GDM1 (cell line): ENCODE measurements at places on chromosomes 3 and 15.
A peak's percentile ranks its signal among the peaks of the same experiment; 100 is the strongest.

GRCh38 chr15:99951511-99951910, 218.3 kb upstream of the LYSMD4 start:
- no peak for DNase-seq

GRCh38 chr15:92938387-92938786, 38.3 kb downstream of the CHD2 start:
- no peak for DNase-seq

GRCh38 chr15:35934383-35935049, 388.6 kb upstream of the DPH6 start:
- no peak for DNase-seq

DNA sequence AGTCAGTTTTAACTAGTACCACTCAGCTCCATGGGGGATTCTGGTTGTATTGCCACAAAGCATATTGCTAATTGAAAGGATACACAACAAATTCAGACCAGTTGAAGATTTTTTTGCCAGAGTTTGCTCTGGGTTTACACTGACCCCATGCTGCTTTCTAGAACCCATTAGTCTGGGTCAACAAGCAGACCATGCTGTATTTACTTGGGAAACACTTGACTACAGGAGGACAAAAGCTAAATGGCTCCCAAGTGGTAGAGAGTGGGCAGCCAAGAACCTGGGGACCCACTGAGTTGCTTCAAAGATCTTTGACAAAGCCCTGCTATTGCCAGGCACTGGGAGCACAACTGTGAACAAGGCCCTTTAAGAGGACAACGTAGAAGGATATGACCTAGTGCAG, 86.8 kb upstream of the PSMD6 start:
- no peak for DNase-seq

- DNase-seq: peak; percentile 2
Observed at GRCh38 chr15:57146506-57147201, 228.2 kb downstream of the TCF12 start.

DNA sequence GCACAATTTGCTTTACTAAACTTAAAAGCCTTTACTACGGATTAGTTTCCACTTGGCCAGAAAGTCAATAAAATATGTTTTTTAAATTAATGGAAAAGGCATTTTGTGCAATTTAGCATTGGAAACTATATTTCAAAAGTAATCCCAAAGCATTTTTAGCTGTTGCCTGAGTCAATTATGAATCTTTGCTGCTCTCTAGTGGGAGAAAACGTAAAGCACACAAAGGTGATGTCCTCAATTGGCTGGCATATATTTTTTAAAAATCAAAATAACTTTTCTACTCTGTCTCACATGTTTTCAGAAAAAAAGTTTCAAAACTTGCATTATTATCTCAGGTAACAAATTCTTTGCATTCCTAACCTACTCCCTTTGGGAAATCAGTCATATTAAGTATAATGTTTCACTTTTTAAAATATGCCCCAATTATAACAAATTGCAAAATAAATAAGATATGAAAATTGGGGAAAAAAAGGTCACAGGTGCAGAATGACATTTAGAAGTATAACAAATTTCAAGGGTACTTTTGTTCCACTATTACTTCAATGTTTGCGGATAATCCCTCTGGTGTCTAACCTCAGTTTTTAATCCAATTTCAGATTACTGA, 47.2 kb upstream of the TEX55 start:
- no peak for DNase-seq

DNA sequence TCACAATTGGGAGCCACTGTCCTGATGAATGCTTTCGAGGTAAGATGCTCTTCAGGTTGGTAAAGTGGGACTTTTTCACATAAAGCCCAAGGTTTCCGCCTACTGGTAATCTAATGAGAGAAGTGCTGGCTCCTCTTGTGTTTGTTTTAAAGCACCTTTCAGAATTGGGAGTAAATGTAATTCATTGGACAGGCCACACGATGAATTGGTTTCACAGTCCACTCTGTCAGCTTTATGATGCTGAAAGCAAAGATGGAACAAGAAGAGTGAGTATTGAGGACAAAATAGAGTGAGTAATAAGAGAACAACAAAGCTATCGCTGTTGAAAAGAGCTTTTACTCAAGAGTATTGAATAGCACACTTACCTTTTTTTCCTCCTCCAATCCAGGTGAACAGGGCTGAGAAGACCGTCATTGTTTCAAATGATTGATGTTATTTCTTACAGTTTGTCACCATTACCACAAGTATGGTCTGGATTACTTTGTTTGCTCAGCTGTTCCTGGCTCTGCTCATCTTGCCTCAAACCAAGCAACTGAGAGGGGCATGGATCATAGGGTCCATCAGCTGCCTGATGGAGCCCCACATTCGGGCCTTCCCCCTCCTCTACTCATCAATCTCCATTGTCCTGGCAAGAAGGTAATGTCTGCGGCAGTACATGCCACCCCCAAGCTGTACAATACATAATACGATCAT, 136.1 kb upstream of the CNTN4 start:
- DNase-seq: no peak

DNA sequence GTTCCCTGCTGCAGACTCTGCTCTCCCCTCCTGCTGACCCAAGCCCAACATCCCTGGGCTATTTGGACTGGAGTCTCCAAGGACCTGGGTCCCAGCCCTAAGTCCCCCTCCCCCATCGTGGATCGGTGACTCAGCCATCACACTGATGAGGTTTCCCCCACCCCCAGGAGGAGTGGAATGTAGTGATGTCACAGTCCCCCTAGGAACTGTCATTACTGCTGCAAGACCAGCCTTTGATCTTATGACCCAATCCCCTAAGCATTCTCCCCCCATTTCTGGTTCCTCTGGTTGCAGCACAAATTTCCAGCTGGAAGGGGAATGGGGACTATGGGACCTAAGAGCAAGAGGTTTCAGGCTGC, 63.4 kb upstream of the CSPG4 start:
- no peak for DNase-seq

- DNase-seq: peak; percentile 44
Observed at GRCh38 chr15:59165726-59166125, 40.9 kb upstream of the LDHAL6B start.

GRCh38 chr3:102443021-102443420, 8.2 kb downstream of the ZPLD1 start:
- no peak for DNase-seq

- no peak for DNase-seq
Observed at GRCh38 chr3:186255703-186256331, 106.2 kb downstream of the DGKG start.

DNA sequence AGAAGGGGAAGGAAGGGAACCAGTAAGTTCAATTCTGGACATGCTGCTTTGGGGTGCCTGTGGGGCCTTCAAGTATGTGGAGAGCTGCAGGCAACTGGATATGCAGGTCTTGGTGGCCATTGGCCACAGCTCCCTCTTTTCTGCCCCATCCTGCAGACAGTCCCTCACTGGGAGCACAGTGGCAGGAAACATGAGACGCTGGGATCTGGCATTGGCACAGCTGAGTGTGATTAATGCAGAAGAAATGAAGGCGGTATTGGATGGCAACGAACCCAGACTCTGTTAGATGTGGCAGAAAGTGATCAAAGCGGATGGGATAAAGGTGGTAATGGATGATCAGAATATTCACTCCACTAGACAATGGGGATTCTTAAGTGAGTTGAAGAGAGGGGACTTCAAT, 23.2 kb upstream of the VPS8 start:
- no peak for DNase-seq

DNA sequence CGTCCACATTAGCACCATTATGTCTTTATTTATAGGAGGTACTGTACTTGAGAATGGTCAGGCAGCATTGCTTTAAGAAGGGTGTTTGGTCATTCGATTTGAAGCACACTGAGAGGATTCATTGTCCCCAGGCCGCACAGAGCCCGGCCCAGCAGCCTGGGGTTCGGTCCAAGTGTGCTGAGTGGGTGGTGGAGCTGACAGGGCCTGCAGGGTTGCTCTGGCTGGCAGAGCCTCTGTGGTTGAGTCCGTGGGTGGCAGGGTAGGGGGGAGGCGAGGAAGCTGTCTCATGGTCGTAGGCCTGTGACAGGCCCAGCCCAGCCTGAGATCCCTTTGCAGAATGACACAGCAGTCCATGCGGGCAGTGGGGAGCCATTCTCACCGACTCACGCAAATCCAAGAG, 227.7 kb upstream of the TOPAZ1 start:
- peak; percentile 8 for DNase-seq

DNA sequence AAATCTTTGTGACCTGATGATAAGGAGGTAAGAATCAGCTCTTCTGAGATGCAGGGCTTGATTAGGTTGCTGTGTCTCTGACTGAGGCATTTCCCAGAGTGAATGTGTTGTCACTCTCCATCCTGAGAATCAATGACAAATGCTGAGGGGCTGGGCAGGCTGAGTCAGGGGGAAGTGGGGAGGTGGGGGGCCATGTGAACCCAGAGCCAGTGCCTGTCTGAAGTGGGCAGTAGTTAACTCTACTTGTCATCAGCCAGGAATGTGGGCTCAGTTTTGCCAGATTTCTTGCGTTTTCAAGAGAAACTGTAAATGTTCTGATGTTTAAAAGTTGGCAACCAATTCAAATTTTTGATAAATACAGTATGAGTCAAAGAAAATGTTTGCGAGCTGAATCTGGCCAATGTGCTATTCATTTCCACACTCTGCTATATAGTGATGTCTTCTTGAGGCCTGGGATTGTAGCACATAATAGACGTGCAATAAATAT, 3.1 kb upstream of the BNC1 start:
- DNase-seq: no peak

DNA sequence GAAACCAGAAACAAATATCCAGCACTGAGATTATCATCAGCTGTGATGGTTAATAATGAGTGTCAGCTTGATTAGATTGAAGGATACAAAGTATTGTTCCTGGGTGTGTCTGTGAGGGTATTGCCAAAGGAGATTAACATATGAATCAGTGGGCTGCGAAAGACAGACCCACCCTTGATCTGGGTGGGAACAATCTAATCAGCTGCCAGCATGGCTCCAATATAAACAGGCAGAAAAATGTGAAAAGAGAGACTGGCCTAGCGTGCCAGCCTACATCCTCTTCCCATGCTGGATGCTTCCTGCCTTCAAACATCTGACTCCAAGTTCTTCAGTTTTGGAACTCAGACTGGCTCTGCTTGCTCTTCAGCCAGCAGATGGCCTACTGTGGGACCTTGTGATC, 869.5 kb downstream of the SI start:
- DNase-seq: no peak

GRCh38 chr15:31563001-31563400, 236.4 kb downstream of the KLF13 start:
- DNase-seq: no peak

DNA sequence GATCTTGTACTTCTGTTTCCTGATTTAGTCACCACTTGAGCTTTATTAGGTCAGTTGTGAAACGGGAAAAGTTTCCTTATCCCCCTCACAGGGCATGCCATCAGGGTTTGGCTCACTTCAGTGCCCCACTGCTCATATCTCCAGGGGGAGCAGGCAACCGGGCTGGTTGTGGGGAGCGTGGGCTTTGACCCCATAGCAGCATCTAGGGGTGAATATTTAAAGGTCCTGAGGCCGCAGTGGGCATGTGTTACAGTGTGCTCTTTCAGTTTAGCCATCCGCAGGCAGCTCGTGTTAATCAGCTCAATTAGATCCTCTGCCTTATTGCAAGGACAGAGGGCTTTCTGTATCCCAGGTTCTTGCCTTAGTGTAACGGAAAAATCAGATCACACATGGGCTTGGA, 71.9 kb downstream of the MRPL46 start:
- DNase-seq: no peak

DNA sequence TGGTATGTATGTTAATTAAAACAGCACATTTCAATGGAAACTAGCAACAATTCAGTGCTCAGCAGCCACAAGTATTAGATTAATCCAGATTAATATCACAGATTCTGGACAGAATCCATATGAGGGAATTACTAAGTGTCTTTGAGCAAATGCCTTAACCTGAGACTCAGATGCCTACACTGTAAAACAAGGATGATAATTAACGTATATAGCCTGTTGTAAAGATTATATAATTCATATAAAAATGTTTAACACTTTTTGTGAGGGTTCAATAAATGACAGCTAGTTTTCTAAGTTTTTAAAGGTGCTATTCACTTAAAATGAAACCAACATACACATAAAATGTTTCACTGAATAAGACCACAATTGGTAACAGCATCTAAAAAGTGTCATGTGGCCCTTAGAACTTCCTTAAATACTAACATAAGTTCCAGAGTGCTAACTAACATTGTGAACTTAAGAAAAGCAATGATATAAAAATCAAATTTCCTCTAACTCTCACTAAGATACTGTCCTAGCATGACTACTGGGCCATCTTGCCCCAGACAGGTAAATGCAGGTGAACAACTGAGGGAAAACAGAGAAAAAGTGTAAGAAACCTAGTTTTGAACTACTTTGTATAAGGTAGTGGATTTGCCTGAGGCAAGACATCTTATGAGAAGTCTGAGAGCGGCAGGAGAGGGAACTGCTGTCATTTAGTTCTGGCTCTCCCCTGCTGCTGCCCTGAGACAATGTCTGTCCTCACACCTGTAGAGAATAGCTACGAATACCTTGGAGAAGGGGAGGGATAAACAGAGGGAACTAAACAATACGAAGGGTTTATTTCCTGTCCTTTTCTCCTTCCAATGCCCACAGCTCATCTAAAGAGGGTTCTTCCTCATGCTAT, 151.3 kb downstream of the ADAM10 start:
- no peak for DNase-seq

- no peak for DNase-seq
Observed at GRCh38 chr3:54572197-54572895, 355.5 kb downstream of the LRTM1 start.

- peak; percentile 73 for DNase-seq
Observed at GRCh38 chr3:46299608-46300460, 54.1 kb upstream of the CCR2 start.

DNA sequence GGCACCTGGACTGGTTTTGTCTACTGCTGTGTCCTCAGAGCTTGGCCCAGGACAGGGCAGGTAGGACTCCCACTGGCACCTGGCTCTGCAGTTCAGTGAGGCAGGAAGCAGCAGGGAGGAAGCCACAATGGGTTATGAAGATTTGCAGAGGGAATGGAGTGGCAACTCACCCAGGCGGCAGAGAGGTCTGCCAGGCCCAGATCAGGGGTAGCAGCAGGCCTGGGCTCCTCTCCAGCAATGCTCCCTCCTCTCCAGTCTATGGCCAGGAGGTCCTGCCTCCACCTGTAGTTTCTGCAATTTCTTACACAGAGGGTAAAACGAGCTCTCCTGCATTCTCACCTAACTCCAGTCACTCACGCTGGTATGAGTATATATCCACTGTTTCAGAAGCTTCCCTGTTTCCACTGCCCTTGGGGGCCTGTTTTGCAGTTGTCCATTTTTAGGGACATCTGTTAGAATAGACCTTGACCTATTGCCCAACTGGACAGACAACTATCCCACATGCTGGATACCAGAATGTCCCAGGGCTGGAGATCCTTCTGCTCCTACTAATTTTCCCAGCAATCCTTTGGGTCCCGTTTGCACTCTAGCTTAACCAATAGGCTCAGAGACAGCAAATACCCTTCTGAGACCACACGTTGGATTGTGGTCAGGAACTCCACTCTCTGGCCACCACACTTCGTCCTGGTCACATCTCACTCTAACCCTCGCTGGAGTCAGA, 35.2 kb downstream of the HMCES start:
- DNase-seq: no peak

- DNase-seq: no peak
Observed at GRCh38 chr15:48178648-48178931, 495 bp upstream of the MYEF2 start.
